Umbilical cord (tissue), 2 donors: ENCODE measurements at places on chromosomes 4 and X.

DNA sequence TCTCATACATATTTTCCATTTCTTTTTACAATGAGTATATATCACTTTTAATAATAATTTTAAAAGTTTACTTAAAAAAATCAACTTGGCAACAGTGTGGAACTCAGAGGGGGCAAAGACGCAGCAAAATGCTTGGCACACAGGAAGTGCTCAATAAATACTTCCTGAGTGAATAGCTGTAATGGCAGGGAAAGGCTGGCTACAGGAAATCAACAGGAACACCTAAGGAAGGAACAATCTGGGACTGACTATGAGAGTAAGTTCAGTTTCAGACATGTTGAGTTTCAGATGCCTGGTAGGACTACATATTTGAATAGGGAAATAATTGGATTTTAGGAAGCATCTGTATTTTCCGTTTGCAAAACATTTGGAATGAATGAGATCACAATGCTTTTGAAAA lies 137.6 kb downstream of the SCLT1 start:
- DNase-seq = no peak

GRCh38 chr4:18419780-18420179 lies 398.2 kb upstream of the LCORL start:
- no peak for DNase-seq

DNA sequence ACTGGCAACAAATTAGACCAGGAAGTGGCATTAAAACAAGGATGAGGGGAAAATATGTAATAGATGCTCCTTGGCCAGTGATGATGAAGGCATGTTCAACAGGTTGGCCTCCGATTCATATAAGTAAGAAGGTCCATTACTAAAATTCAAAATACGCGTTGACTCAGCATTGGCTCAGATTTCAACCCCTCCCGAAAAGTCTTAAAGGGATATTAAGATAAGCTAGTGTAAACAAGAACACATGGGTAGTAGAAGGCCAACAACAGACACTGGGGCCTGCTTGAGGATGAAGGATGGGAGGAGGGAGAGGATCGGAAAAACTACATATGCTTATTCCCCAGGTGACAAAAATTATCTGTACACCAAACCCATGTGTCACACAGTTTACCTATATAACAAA lies 19.1 kb upstream of the LAP3 start:
- DNase-seq = no peak

DNA sequence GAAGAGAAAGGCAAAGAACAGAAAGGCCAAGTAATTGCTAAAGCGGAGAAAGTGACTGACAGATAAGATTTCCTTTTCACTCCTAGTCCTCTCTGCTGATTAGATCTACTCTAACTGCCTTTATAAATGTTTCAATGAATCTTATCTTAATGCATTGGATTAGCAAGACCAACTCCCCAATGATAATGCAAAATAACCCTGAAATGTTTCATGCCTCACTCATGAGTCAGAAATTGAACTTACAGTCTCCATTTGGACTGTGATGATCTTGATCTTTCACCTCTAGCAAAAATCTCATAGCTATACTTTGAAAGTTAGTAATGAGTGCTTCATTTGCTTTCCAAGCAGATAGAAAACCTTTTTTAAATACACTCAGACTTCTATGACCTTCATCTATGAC lies 26.5 kb downstream of the SLC10A7 start:
- no peak for DNase-seq

DNA sequence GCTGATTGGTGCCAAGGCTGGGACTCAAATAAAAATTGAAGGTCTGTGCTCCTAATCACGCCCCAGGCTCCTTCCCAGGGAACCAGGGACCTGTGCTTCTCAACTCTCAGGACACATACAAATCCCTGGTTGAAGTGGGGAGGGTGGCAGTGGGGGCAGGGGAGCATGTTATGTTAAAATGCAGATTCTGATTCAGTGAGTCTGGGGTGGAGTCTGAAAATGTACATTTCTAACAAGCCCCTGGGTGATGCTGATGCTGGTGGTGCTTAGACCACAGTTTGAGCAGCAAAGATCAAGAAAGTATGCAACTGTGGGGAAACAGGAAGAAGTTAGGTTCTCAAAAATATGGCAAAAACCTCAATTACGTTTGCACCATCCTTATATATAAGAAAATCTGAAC lies 236.5 kb downstream of the MAGEB17 start:
- DNase-seq = no peak

DNA sequence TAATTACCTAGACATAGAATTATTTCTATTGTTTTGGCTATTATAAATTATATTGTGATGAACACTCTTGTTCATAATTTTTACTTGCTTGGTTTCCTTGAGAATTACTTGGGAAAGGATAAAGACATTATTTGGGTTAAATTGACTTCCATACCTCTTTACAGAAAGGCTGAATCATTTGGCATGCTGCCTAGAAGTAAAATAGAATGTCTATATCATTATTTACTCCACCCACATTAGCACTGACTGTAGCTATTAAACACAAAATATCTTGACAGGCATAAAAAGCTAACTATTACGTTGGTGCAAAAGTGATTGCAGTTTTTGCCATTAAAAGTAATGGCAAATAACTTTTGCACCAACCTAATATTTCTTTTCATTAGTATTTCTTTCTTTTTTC lies 29.7 kb upstream of the ADH6 start:
- DNase-seq = no peak
